ENCODE measurements at places on chromosomes 2 and 18.

GRCh38 chr2:237940828-237941227, 26.0 kb upstream of the UBE2F start:
- DNase-seq, result no peak

- no peak for DNase-seq
Measured at GRCh38 chr2:73386342-73386868, 769 bp downstream of the ALMS1 start.

DNA sequence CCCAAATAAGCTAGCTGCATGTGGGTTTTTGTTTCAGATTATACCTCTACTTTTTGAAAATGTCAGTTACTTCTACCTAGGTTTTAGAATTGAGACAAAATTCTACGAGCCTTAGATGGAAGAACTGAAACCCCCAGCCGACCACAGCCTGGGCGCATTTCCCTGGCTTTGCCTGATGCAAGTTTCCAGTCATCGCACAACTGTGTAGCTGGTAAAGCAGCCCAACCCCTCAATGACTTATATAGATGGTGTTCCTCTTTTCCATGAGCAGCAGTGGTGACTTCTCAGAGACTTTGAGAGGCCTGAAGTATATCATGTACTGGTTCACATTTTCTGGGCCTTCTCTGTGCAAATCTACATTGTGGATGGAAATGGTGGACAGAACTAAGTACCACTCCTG, 515.4 kb upstream of the RAB6C start:
- DNase-seq, result no peak

DNA sequence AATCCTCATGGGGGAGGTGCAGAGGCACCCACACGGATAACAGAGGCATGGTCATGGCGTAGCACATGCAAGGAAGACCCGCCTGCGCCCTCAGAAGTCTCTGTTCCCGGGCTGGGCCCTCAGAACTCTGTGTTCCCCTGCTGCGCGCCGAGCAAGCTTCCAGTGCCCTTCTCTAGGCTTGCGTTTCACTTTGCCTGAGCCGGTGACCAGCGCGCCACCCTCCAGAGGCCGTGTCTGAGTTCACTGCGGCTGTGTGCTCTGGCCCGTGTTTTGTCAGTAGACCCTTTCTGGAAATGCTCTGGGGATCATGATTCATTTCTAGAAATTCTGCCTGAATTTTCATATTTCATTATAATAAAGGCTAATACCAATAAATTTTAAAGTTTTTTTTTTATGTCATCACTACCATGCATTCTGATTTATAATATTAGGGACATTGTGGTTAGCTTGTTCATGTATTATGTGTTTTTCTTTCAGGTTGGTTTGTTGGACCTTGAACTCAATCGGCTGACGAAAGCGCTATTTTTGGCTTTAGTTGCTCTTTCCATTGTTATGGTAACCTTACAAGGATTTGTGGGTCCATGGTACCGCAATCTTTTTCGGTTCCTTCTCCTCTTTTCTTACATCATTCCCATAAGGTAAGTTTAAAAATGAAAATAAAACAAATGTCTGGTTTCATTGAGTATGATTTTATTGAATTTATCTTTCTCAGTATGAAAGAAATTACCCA, 142.7 kb upstream of the NFATC1 start:
- DNase-seq, result no peak

GRCh38 chr18:79123948-79124347, 54.8 kb downstream of the ATP9B start:
- peak; percentile 19 for DNase-seq
